ENCODE measurements at places on chromosomes 16 and 17.

DNA sequence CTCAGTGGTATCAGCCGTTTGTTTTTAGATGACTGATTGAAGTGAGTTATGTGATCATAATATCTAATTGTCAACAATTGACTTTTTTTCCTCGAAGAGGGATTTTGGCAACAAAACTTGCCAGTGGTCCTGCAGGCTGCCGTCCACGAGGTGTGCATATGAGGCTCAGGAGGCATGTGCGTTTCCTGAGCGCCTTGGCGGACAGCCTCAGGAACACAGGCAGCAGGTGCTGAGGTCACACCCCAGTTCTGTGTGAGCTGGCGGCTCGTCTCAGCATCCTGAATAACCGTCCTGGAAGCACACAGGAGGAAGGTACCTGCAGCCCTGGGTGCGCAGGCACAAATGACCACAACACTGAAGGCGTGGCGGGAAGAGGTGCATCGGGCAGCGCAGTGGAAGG is 11.7 kb downstream of the SPG7 start:
- no peak for DNase-seq

GRCh38 chr17:10151667-10152496 is 46.5 kb downstream of the GAS7 start:
- DNase-seq: no peak

- DNase-seq: peak; percentile 61
Observed at GRCh38 chr17:80761110-80761871, 216.7 kb downstream of the RPTOR start.

DNA sequence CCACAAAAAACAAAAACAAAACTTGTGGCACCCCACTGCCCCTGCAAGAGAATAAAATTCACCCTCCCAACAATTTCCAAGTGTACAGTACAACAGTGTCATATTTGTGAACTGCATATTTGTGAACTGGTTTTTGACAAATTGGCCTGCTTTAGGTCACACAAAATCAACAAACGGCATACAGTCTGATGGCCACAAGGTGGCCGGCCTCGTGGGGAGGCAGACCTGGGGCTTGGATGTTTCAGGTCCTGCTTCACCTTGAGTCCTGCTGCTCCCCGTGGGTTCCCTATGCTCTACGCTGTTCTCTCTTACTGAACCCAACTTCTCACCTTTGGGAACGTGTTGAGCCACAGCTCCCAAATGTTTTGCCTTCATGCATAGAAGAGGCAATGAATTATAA is 102.2 kb downstream of the CDK5R1 start:
- DNase-seq: no peak

- peak; percentile 62 for DNase-seq
Observed at GRCh38 chr16:88650749-88651275, at the start of gene CYBA. Gene CYBA, minus strand, starts transcription at chr16:88651053. Its CDS starts 40 bp downstream, at chr16:88651013.

- no peak for DNase-seq
Observed at GRCh38 chr16:11145819-11146211, 110.2 kb downstream of the SOCS1 start.

GRCh38 chr17:79339321-79339720 is 264.7 kb downstream of the ENGASE start:
- DNase-seq: no peak

- DNase-seq: no peak
Observed at GRCh38 chr16:79592186-79592585, 8.4 kb downstream of the MAF start.

- no peak for DNase-seq
Observed at GRCh38 chr16:23384878-23385277, 68.1 kb downstream of the COG7 start.

- DNase-seq: no peak
Observed at GRCh38 chr17:28983286-28984230, 22.3 kb downstream of the SEZ6 start.

DNA sequence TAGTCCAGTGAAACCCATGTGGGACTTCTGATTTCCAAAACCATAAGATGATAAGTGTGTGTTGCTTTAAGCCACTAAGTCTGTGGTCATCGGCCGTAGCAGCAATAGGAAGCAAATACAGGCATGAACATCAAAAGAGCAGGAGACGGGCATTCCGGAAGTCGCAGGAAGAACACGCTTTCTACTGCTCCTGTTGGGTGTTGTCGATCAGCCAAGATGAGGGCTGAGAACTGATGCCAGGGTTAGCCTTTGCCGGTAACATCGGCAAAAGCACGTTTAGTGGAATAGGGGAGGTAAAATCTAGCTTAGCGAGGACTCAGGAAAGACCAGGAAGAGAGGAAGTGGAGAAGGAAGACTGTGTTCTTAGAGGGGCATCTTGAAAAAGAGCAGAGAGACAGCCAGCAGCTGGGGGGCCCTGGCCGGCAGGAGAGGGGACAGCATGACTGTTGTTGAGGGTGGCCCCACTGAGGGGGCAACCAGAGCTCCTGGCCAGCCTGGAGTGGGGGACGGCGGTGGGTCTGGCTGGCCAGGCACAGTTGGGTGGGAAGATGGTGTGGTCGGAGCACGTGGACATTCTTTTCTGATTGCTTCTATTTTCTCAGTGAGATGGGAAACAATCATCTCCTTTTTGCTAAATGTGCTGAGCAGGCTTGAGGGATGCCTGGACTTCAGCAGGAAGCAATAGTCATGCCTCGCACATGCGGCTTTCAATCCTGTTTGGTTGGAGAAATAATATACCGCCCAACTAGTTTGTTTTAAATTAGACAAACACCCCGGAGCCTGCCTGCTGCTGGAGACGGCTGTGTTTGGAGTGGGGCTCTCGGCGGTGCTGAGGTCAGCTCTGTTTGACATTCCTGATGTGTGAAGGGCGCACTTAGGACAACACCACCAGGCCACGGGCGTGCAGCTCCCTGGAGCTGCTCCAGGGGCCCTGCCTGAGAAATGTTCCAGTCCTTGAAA is 109.9 kb downstream of the METRNL start:
- peak; percentile 77 for DNase-seq

DNA sequence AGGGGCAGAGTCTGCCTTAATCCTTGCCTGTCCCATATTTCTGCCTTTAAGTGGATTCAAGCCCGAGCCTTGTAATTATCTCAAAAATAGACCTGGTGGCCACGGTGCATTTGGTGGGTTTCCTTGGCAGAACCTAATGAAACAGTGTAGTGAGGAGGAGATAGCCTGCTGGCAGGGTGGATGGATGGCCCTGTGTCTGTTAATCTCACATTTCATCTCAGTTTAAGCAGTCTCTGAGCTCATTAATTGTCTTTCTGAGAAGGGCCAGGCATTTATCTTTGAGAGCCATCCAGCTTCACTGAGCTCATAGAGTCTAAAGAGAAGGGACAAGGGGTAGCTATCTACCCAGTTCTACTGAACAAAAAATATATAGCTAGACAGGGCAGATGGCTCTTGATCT is 364.0 kb upstream of the EEF2KMT start:
- no peak for DNase-seq

- DNase-seq: no peak
Observed at GRCh38 chr17:55402374-55402773, 19.3 kb downstream of the MMD start.

GRCh38 chr17:18960241-18960665 is 8.3 kb downstream of the SLC5A10 start:
- DNase-seq: no peak

GRCh38 chr17:6163612-6164333 is 93.6 kb downstream of the WSCD1 start:
- no peak for DNase-seq

DNA sequence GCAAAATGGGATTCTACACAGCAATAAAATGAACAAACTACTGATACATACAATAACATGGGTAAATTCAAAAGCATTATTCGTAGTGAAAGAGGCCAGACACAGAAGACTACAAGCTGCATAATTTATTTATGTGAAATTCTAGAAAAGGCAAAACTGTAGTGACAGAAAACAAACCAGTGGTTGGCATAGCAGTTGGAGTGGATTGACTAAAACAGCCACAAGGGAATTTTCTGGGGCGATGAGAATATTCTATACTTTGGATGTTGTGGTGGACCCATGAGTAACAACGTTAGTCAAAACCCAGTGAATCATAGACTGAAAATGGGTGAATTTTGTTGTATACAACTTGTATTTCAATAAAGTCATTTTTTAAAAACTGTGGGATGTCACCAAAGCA is 63.2 kb upstream of the RPL38 start:
- no peak for DNase-seq

DNA sequence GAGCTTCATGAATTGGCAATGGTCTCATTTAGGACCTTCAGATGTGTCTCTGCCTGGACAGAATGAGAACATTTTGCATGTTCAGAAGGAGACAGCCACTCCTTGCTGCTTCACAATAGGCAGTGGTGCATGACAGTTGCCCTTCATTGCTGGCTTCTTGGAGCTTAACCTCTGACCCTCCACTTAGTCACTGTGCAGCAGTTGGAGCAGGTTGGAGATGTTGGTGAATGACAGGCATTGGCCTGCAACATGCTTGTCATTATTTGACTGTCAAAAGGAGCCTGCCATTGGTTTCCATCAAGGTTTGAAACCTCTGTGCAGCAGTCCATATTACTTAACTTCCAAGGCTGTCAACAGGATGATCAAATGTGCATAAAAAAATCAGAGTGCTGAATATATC is 22.7 kb downstream of the FTO start:
- DNase-seq: peak; percentile 7

DNA sequence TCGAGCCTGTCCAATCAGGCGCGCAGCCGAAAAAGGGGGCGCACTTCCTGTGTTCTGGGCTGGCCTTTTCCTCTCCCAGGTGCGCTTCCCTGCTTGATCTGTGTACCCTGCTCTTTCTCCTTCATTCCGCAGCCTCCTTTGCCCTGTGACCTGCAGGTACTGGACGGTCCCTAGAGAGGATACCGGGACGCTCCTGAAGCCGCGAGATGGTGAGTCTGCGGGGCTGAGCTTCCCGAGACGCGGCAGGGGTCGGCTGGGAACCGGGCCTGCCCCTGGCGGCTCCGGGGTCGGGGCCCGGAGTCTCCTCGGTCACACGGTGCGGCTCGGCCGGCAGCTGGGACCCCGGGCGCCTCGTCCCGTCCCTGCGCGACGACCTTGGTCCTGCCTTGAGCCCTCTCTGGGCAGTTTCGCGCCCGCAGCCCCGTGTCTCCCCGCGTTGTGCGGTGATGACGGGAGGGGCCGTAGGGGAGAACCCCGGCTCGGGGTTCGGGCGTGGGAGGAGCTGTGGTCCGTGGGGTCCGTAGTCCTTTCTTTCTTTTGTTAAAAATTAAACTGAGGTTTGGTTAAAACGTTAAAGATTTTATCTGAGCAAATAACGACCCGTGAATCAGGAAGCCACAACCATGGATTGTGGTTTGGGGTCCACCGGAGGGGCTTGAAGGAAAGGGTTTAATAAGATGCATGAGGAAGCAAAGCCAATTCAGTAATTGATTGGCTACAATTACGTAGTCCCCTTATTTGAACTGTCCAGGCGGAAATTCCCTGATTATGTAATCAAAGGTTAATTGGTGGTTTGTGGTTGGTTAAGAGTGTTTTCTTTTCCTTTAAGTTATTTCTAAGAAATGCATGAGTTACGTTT is 172.8 kb upstream of the ZNF267 start:
- peak; percentile 54 for DNase-seq

DNA sequence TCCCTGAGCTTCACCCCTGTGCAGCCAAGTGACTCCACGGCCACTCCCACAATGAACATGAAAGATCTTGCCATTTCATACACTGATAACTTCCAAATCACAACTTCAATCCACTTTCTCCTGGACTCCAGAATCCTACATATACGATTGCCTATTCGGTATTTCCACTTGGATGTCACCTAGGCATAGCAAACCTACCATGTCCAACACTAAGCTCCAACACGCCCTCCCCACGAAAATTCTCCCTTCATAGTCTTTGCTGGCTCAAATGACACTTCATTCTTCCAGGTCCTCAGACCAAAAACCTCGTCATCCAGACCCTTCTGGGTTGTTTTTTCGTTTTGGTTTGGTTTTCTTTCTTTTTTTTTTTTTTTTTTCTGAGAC is 1.9 kb downstream of the GLTPD2 start:
- no peak for DNase-seq

- DNase-seq: no peak
Observed at GRCh38 chr16:68605746-68606145, 39.4 kb upstream of the CDH3 start.

- no peak for DNase-seq
Observed at GRCh38 chr17:12940699-12941098, 77.1 kb downstream of the ELAC2 start.

DNA sequence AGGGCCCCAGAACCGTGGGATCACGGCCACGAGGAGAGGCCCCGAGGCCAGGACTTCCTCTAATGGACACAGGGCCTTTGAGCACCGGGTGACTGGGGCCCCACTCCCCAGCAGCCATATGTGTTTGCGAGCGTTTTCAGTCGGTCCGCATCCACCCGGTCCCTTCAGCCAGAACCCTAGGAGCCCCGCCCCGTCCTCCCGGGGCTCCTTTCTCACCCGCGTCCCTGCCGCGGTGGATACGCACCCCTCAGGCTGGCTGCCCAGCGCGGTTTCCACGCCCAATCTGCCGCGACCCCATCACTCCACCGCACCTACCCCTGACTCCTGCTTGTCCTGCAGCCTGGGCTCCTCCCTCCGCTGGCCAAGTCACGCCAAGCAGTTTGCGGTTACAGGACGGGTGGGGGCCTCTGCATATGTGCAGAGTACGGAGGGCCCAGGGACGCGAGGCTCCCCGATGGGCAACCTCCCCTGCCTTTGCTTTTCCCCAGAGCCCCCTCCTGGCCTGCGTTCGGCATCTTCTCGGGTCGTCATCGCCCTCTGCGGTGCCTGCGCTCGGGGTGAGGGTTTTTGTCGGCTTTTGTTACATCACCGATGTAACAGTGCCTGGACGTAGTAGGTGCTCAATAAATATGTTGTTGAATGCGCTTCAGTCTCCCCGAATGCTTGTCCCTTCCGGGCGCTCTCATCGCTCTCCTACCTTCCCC is 1.0 kb upstream of the TTYH2 start:
- no peak for DNase-seq

GRCh38 chr16:12531937-12532336 is 271.8 kb downstream of the CPPED1 start:
- peak; percentile 6 for DNase-seq

GRCh38 chr16:83954577-83955016 is 1.6 kb downstream of the OSGIN1 start:
- peak; percentile 64 for DNase-seq
